RPMI7951 (cell line): ENCODE measurements at places on chromosomes 1 and 21. TPM values are rescaled to one million over a fixed set of nuclear protein-coding genes. Genes with fewer than 3 reads are reported as not detected.

GRCh38 chr1:33497410-33497809 is 25.0 kb downstream of the ZSCAN20 start:
- no peak for DNase-seq

DNA sequence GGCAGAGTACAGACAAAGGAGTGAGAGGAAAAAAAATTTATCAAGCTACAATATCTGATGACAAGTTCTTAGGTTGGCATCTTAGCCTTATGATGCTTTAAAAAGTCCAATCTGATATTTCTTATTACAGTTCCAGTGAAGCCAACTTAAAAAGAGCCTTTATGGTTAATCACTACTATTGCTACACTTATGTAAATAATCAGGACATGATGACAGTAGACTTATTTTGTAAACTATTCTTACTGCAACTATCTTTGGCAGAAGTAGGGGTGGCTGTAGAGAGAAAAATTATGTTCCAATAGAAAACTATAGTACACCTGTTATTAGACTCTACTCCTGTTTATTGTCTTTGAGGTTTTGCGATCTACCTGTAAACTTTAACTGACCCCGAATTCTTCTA is 25.8 kb upstream of the NUF2 start:
- DNase-seq = no peak

DNA sequence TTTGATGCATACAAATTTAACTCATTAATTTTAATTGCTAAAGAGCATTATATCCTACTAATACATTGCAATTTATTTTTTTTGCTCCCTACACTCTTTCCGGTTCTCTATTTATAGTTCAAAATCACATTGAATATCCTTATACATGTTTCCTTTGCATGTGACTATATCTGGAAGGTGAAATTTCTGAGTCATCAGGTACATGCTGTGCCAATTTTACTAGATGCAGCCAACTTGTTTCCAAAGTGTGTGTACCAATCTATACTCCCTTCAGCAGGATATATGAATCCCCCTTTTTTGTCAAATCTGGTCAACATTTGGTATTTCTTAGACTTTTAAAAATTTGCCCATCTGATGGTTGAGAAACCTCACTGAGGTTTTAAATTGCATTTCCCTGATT is 602.9 kb upstream of the CAMK1G start:
- no peak for DNase-seq

- no peak for DNase-seq
Observed at GRCh38 chr1:11059155-11059967, 457 bp downstream of the SRM start.

DNA sequence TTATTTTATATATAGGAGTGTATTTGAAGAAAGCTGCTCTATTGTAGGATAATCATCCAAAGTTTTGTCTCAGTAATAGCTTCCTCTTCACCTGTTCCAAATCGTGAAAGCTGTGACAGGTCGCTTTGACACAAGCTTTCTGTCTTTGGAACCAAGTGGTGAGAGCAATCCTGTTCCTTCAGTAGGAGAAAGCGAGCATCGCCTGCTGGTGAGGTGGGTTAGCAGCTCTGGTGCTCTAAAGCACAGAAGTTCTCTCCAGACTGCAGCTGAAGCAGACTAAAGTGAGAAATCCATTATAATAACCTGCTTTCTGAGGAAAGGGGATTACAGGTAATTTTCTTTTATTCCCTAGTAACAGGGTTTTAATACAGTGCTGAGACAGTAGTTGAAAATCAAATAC is 803.8 kb downstream of the ADGRL2 start:
- no peak for DNase-seq

DNA sequence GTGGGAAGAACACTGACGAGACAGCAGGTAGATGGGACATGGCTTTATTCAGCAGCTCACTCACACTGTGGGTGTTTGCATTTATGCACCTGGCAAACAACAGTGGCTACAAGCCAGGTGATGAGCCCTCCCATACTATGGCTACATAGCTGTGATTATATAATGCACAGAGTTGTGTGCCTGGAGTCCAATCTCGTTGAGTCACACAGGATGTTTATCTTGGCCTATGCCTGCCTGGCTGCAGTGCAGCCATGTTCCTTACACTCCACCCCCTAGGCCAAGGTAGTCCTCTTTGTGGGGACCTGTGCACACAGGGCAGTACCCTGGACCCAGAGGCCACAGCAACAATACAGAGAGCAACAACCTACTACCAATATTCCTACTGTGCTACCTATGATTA is 1643.8 kb downstream of the MRPL39 start:
- no peak for DNase-seq

- DNase-seq = no peak
Observed at GRCh38 chr1:235138821-235139220, 10.2 kb upstream of the TOMM20 start.

GRCh38 chr1:20320704-20321103 is 30.0 kb downstream of the VWA5B1 start:
- DNase-seq = no peak

DNA sequence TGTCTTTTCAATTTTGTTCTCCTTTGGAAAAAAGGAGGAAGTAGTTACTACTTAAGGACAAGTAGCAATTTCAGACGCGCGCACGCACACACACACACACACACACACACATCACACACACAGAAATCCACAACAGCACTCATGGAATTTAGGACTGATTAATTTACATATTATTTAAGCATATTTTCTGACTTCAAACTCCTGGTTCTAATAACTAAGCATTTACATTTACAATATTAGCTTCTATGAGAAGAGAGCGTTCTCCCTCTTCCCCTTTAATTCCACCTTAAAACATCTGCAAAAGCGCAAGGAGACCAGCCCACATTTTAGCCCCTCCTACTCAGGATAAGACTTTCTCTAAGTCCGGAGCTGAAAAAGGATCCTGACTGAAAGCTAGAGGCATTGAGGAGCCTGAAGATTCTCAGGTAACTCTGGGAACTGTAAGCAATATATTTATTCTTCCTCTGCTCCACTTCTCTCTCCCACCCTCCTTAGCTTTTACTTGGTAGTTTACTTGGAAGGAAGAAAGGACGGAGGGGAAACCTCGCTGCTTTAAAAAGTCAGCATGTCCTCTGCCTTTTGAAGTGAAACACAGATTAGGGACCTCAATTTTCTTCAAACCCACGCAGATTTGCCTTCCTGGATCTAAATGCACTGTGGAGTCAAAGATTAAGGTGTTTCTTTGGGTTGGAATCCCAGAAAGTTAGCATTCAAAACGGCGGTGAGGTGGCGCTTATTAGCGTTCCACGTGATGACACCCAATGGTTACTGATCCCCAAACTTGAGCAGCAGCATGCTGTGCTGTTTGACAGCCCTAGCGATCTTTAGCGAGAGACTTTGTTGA is at the start of gene PLA2G4A:
Gene PLA2G4A (plus strand): TSS at position 339 of the 844 bp plus-strand sequence. CDS start 25,406 bp downstream, outside the sequence.
- peak; percentile 63 for DNase-seq

DNA sequence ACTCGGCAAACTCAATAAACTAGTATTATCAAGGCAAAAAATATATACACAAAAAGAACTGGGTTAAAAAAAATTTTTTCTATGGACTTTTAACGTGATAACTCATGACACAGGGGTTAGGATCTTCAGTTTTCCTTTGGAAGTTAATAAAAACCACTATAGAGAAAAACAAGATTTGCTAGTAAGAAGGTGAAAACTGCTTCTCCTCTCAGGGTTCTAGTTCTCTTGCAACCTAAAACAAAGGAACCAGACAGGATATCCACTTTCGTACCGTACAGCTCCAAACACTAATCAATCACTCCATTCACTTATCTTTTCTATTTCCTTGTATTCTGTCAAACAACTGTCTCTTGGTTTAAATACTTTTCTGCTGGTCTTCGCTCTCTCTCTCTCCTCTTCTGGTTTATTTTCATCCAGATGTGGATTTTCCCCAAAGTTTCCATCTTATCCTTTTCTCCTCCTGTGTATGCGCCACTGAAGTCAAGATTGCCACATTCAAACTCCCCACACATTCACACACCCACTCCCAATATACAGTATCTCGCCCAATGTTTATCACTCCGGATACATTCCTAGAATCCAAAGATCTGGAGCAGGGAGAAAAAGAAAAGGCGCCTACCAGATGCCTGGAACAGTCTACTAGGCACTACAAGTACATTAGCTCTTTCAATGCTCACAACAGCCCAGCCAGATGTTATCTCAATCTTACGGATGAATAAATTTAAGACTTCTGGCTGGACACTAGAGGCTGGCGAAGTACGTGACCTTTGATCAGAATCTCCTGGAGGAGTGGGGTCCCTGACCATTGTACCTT is 775 bp upstream of the PRPF38B start:
- peak; percentile 50 for DNase-seq

- no peak for DNase-seq
Observed at GRCh38 chr1:185795181-185795580, 61.0 kb downstream of the HMCN1 start.

DNA sequence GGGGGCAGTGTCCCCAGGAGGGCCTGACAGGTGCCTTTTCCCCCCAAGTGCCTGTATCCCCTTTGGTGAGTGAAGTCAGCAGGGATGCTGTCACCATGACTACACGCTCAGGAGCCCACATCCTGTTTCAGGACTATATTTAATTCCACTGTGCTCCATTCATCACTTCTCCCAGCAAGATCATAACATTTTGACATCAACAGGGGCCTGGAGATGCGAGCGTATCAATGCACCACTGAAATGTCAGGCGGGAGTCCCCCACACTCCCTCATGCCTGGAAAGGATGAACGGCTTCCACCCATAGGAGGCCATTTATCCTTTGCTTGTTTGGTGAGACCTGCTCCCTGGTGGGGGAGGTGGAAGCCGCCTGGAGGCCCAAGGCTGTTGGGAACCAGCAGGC is 119.1 kb downstream of the PTPRU start:
- DNase-seq = no peak

DNA sequence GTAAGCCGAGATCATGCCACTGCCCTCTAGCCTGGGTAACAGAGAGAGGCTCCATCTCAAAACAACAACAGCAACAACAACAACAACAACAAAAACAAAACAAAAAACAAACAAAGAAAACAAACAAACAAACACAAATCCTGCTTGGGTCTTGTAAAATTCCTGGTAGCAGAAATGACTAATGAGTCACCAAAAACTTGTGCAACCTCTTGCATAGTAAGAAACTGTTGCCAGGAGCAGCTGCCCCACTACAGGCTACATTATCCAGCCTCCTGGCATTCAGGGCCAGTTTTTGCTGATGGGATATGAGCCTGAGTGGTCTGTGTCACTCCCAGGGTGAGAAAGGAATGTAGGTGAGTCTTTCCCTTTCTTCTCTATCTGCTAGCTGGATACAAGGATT is 245.4 kb downstream of the TNR start:
- DNase-seq = no peak

- no peak for DNase-seq
Observed at GRCh38 chr1:225808136-225808535, 1.8 kb upstream of the EPHX1 start.

GRCh38 chr1:9475061-9475627 is 64.1 kb upstream of the SLC25A33 start:
- no peak for DNase-seq

DNA sequence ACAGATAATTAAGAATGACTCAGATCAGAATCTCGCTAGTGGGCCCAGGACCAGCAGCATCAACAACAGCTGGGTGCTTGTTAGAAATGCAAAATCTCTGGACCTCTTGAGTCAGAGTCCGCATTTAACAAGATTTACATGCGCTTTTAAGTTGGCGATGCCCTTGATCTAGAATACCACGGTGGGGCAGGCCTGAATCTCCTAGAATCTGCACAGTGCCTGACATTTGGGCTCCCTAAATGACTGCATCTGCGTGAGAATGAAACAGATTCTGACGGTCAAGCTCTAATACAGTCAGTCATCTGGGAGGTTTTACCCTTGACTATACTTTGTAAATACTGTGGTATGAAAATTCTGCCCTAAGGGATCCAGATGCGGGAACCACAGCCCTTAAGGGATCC is 17.2 kb upstream of the RAB29 start:
- DNase-seq = no peak

DNA sequence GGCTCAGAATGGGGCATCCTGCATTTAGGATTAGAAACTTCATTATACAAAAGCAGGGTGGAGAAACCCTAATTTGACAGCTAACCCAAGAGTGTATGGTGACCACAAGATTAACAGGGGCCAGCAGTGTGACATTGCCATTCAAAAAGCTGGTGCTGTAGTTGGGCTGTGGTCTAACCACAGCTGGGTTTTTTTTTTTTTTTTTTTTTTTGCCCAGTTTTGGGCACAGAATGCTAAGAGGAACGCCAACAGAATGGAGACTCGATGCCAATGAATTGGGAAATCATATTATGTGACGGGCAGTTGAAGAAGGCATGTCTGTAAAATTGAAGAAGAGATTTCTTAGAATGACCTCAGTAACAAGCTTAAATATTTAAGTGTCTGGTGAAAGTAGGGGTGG is 58.4 kb downstream of the NFIA start:
- no peak for DNase-seq

GRCh38 chr1:213983493-213984386 is 4.0 kb upstream of the PROX1 start:
- no peak for DNase-seq

DNA sequence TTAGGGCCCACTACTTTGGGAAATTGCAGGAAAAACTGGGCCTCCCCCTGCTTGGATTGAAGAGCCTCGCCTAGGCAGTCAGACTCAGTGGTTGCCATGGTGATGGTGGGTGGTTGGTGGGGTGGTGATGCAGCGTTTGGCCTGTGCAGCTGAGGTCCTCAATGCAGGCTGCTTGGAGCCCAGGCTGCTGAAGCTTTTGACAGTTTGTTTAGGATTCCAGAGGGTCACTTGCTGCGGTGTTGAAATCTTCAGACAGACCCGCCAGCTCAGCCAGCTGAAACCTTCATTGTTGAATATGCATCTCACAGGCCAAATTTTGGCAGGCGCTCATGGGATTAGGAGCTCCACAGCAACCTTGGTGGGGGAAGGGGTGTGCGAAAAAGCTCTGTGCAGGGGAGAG is 67.9 kb downstream of the CACNA1E start:
- no peak for DNase-seq

DNA sequence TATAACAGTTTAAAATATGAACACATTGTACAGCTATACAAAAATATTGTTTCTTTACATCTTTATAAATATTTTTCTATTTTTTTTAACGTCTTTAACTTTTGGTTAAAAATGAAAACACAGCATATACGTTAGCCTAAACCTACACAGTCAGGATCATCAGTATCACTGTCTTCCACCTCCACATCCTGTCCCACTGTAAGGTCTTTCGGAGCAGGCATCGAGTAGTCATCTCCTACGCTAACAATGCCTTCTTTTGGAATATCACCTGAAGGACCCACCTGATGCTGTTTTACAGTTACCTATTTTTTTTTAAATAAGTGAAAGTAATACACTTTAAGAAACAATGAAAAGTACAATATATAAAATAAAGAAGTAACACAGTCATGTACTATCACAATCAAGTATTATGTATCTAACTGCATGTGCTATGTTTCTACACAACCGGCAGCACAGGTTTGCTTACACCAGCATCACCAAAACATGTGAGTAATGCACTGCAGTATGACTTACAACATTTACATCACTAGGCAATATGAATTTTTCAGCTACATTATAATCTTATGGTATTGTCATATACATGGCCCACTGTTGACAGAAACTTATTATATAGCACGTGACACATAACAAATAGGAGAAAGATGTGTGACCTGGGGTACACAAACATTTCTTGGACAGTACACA is 254.4 kb downstream of the AKT3 start:
- no peak for DNase-seq

The FAM167B gene
- 0.49 TPM in 1 of 2 replicates, not detected in the other for total RNA-seq

The ETV3L gene
- not detected in 2 replicates for total RNA-seq

The LEFTY1 gene
- not detected in 2 replicates for total RNA-seq

The GPN2 gene
- 9.4 and 20.4 TPM in 2 replicates for total RNA-seq

The ATP6V1G3 gene
- total RNA-seq = not detected in 2 replicates

The ZC3H12A gene
- total RNA-seq = 4.6 and 7.3 TPM in 2 replicates

The IFNAR1 gene
- 16.7 and 19.3 TPM in 2 replicates for total RNA-seq

The C21orf58 gene
- 8.9 TPM in 2 replicates for total RNA-seq

The FAM72B gene
- total RNA-seq = 9.2 and 17.7 TPM in 2 replicates

The TOE1 gene
- total RNA-seq = 30.3 and 33.4 TPM in 2 replicates

The KLF17 gene
- total RNA-seq = 0.68 and 1.2 TPM in 2 replicates

The HSPA6 gene
- total RNA-seq = 0.12 TPM in 1 of 2 replicates, not detected in the other

The CRP gene
- not detected in 2 replicates for total RNA-seq
